CD8-positive, alpha-beta T cell (primary cell): ENCODE measurements at places on chromosomes 2 and 18.

DNA sequence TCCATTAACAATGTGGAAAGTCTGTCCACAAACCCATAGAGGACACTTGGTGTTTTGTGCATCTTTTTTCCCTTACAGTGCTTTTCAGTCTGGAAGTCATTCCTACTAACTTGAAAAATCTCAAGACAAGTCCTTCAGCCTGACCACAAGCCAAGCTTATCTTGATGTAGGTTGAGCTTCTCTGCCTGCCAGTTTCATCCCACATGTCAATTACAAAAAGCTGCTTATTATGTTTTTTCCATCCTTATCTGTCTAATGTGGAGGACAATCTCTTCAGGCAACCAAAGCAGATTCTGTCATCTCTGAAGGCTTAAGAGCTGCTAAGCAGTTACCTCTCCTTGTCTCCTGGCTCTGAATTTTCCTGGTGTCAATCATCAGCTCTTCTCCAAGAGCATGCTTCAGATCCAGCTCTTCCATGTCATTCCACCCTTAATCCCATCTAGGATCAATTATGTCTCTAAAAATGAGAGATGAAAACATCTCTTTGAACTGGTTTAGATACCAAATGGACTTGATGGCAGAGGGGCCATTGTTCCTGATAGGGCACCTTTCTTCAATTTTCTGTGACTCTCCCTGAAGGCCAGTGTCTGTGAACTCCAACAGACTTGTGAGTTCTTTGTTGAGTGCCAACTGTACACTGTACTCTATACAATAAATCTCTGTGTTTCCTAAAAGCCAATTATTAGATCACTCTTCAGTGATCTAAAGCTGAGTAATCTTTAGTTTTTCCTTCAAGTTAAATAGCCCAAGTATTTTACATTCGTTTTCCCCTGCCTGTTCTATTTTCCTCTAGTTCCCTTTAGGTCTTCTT lies 208.6 kb downstream of the RBM43 start:
- no peak for DNase-seq

DNA sequence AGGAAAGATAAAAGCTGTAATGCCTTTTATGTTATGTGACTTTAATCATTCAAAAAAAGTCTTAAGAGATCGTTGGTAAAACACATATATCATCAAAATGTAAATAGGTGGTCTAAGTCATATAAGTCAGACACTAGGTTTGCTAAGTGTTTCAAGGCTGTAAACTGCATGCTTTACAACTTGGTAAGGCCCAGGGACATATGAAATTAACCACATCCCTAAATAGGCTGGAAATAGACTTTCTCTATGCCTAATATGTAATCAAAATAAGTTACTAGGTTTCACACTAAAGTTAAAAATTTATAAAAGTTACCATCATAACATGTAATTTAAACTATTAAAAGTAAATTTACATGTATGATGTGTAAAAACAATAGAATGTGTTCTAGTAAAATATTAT lies 946.3 kb upstream of the LRATD1 start:
- no peak for DNase-seq

- DNase-seq, result no peak
Measured at GRCh38 chr2:193294371-193294770, 1099.6 kb upstream of the TMEFF2 start.

- DNase-seq, result no peak
Measured at GRCh38 chr2:2787301-2787907, 456.3 kb upstream of the MYT1L start.

- no peak for DNase-seq
Measured at GRCh38 chr18:5943514-5943913, 48.2 kb upstream of the TMEM200C start.

DNA sequence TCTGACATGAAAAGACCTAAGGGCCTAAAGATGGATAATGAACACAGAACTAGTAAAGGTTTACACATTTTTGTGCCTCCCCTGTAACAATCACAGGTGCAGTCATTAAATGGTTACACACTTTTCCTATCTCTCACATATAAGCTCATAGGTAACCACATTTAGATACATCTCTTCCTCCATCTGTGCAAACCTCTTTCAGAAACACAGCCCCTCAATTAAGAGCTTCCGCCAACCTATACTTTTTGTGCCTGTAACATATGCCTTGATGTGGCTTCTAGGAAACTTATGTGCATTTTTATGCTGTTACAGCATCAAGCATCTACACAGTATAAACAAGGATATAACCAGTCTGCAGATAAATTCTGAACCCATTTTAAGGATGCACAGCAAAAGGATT lies 643.3 kb downstream of the BCL11A start:
- DNase-seq, result no peak

GRCh38 chr2:167790781-167791450 lies 456.5 kb downstream of the STK39 start:
- no peak for DNase-seq

DNA sequence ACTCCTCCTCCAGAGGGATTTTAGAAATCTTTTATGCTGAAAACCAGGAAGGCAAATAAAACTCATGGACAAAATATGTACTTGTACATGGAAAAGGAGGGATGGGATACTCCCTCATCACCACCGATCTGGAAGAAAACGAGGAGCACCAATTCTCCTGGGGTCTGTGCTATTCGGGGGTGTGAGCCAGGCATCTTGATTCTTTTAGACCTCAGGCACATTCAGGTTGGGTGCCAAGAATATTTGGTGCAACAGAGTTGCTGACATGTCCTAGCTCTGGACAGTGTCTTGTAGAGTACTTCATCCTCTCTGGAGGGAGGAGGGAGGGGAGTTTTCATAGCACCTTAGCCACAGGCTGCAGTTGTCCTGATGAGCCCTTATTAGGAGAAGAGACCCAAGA lies 163.0 kb downstream of the PRKCE start:
- no peak for DNase-seq

DNA sequence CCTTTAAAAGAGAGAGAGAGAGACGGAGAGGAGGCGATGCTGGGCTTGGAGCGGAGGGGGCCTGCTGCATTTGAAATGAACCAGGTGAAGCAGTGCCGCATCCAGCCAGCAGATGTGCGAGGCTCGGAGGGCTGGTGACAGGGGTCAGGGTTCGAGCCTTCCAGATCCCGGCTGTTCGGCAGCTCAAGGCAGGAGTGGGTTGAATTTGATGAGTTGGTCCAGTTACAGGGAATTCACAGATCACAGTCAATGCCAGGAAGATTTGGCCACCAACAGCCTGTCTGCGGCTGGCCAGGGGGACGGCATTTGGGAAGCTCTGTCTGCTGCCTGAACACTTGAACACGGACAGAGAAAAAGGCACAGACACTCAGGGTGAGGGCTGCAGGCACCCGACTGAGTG lies 48.6 kb downstream of the PTGR3 start:
- no peak for DNase-seq

DNA sequence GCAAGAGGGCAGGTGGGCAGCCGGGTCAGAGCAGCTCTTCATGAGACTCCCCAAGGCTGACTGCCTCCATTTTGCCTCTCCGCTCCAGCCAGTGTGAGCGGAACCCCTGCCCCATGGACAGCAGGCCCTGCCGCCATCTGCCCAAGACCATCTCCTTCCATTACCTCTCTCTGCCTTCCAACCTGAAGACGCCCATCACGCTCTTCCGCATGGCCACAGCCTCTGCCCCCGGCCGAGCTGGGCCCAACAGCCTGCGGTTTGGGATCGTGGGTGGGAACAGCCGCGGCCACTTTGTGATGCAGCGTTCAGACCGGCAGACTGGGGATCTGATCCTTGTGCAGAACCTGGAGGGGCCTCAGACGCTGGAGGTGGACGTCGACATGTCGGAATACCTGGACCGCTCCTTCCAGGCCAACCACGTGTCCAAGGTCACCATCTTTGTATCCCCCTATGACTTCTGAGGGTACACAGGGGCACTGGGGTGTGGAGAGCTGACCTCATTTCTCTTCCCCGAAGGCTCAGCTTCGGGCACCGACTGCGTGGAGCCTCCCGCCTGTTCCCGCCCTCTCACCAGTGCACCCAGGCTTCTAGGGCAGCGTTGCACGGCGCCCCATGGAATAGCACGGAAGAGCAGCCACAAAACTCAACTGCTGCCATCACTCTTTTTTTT lies 49.0 kb downstream of the FBLN7 start:
- DNase-seq, result no peak

DNA sequence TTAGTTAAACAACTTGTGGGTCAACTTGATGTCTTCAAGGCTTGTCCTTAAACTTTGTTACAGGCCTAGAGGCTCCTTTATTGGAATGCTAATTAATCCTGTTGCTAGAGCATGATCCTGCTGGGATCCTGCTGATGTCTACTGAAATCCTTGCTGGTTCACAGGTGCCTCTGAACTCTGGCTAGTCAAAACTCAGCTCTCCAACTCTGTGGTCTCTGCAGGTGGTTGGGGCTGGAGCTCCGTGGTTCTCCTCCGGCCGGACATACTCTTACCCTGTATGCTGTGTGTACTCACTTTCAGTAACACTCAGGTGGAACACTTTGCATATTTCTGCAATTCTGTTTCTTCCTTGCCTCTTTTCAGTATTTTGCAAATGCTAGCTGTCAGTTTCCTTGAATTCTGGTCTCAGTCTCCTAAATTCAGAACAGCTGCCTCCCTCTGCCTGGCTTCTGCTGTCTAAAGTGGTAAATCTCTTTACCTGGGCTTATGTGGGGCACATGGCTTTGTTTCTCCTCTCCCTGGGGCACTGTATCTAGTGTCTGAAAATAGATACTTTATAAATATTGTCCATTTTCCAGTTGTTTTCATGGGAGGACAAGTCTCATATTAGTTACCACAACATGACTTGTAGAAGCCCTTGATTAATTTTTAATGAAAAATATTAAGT lies 113.0 kb downstream of the ATP9B start:
- no peak for DNase-seq

GRCh38 chr2:187408926-187409325 lies 39.1 kb downstream of the CALCRL start:
- DNase-seq, result no peak

GRCh38 chr2:40516604-40517003 lies 64.7 kb upstream of the SLC8A1 start:
- DNase-seq, result no peak

DNA sequence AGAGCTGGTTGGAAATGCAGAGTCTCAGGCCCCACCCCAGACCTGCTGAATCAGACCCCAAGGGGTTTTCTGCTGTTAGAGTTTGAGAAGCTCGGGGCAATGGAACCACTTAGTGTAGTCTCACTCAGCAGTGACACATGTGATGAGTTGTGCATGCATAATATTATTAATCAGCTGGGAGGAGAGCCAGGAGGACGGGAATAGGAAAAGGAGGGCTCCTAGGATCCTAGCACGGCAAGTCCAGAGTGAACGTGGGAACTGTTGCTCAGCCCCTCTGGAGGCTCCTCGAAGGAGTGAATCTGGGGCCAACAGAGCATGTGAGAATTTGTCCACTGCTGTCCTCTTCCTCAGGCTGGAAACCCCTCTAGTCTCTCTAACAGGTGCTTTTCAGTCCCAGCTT lies 87.1 kb downstream of the HS1BP3 start:
- DNase-seq, result no peak

- no peak for DNase-seq
Measured at GRCh38 chr2:151020411-151020810, 241.3 kb downstream of the RBM43 start.

GRCh38 chr18:43720041-43720440 lies 442.8 kb upstream of the SYT4 start:
- no peak for DNase-seq

DNA sequence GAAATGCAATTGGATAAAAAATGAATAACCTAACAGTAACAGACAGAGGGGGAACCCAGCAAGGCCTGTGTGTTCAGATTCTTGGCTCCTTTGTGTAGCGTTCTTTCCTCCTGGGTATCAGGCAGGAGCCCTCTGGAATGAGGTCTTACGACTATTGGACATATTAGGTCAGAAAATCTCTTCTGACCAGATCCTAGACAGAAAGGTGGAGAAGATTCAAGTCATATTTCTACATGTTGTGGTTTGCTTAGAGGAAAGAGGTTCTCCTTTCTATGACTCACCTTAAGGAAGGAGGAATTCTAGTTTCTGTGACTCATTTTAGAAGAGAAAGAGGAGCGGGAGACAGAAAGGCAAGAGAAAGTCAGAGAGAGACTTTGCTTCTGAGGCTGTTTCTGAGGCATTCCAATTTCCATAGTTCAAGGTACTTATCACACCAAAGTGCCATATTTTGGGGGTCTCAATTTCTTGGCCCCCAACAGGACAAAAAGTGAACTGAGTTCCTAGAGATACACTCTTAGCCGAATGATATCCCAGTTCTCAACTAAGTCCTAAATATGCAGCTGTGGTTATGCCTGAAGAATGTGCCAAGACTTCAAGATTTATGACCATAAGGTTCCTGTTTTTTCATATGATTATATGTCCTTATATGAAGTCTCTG lies 618.6 kb downstream of the ZEB2 start:
- DNase-seq, result no peak

GRCh38 chr2:27921880-27922547 lies 31.5 kb downstream of the BABAM2 start:
- DNase-seq, result no peak

DNA sequence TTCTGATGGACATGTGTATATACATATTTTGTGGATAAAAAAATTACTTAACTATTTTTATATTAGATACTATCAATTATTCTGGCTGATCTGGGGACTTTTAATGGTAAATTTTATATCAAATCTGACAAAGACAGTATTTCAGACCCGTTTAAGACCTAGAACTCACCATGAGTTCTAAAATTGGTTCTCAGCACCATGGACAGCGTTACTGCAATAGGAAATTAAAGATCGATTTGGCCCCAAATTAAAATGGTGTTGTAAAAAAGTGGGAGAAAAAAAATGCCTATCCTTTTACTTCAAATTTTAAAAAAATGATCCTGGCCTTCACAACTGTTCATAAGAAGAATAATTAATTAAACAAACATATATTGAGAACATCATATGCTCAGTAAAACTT lies 919 bp upstream of the SCN2A start:
- DNase-seq, result no peak

GRCh38 chr18:2903006-2903405 lies 56.2 kb downstream of the EMILIN2 start:
- no peak for DNase-seq

DNA sequence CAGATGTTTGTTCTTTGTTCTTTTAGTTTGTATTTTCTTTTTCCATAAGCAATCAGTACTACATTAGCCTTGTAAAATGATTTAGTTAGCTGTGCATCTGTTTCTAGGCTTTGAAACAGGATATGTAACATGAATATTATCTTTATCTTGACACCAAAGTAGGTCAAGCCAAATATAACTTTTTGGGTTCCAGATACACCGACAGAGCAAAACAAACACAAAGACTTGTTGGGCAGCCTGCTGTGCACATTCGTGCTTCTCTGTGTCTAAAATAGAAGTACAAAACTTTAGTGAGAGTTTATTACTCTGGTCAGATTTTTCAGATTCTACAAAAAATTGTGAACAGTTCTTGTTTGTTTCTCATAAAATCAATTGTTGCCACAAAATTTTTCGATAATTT lies 1059.3 kb upstream of the GYPC start:
- DNase-seq, result no peak

DNA sequence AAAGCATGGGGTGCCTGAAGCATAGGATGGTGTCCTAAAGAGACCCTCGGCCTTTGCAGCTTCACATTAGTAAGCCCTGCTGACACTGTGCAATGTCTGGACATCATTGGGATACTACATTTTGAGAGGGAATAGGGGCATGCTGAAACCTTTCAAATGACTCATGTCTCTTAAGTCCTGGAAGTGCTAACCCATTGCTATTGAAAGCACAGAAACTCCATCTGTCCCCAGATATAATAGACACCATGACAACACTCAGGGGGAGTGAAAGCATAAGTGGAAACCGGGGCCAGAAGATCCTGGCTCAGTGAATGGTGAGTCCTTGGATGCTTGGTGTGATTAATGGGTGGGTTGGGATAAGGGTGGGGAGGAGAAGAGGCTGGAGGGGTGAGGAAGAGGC lies 595.5 kb upstream of the ID2 start:
- no peak for DNase-seq
